ENCODE measurements at places on chromosomes 12 and 14.

- peak; percentile 47 for DNase-seq
Measured at GRCh38 chr12:3313066-3313465, 177.9 kb upstream of the PRMT8 start.

GRCh38 chr12:117367006-117367638 is 5.7 kb upstream of the NOS1 start:
- peak; percentile 12 for DNase-seq

GRCh38 chr12:106415134-106415533 is 57.6 kb downstream of the POLR3B start:
- DNase-seq: peak; percentile 47

- no peak for DNase-seq
Measured at GRCh38 chr12:118302053-118302452, 70.7 kb downstream of the TAOK3 start.

DNA sequence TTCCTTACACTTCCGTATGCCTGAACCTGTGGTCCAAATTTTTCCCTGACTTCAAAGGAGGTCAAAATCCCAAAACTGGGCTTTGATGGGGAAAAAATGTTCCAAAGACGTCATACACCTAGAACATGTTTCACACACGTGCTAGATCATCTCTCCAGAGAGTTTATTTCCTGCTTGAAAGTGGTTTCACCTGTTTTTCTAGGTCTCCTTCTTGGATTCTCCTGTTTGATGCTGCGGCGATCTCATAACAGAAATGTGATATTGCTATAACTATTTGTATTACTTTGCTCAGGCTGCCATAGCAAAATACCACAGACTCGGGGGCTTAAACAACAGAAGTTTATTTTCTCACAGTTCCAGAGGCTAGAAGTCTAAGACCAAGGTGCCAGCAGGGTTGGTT is 19.7 kb upstream of the TMCC3 start:
- no peak for DNase-seq

GRCh38 chr14:58002618-58003017 is 136.7 kb upstream of the SLC35F4 start:
- no peak for DNase-seq

GRCh38 chr14:95305145-95305544 is 14.6 kb downstream of the CLMN start:
- DNase-seq: no peak

- DNase-seq: no peak
Measured at GRCh38 chr12:111732786-111733185, 33.9 kb upstream of the ALDH2 start.

- no peak for DNase-seq
Measured at GRCh38 chr12:12384571-12385340, 27.9 kb downstream of the BORCS5 start.
